ENCODE measurements at places on chromosomes 12 and 14.

DNA sequence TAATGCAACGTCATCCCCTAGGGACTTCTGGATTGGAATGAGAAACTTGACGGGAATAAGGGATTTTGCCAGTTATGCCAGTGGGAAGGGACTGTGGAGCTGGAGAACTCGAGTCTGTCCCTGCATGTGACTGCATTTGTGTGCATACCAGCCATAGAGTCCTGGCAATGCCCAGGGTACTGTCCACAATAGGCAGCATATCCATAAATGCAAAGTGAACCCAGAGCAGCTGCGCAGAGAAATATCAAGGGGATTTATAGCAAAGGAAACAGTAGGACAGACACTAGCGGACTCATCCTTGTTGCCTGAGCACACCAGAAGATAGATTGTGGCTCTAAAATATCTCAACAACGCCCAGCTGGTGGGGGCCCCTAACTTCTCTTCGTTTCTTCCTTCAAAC, 247.1 kb upstream of the SRRM4 start:
- no peak for DNase-seq

GRCh38 chr14:64736271-64737169, 32.3 kb downstream of the PLEKHG3 start:
- no peak for DNase-seq

DNA sequence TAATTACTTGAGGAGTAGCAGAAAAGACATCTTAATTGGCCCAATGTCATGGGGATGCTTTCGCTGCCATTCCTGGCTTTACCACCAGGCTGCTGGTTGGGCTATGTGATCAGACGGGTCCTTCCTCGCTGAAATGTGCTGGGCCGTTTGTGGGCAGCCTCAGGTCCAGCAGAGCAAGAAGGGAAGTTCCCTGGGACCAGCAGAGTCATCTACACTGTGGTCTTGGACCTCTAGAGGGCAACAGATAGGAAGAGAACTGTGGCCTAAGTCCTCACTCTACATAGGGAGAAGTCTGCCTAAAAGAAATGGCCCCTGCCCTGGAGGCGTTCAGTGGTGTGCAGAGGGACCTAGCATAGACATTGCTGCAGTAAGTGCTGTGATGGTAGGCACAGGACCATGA, 10.9 kb downstream of the EVL start:
- peak; percentile 87 for DNase-seq

DNA sequence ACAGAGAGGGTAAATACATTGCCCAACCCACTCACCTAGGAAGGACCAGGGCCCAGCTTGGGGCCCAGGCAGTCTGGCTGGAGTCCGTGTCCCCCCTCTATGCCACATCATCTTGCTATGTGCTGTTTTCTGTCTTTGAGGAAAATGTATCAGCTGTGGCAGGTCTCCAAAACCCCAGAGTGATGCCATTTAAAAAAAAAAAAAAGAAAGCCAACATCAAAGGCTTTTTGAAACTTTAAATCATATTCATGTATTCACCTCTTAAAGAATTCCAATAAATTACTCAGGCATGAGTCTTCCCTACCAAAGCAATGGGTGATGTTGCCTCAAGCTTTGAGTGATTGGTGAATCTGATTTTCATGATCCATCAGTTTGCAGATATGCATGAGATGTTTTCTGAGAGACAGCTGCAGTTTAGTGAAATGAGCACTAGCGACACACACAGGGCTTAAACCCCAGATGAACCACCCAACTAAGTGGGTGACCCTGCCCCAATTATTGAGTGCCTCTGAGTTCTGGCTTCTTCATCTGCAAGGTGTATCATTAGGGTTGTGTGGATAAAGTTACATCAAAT, 6.1 kb downstream of the KRT81 start:
- no peak for DNase-seq

DNA sequence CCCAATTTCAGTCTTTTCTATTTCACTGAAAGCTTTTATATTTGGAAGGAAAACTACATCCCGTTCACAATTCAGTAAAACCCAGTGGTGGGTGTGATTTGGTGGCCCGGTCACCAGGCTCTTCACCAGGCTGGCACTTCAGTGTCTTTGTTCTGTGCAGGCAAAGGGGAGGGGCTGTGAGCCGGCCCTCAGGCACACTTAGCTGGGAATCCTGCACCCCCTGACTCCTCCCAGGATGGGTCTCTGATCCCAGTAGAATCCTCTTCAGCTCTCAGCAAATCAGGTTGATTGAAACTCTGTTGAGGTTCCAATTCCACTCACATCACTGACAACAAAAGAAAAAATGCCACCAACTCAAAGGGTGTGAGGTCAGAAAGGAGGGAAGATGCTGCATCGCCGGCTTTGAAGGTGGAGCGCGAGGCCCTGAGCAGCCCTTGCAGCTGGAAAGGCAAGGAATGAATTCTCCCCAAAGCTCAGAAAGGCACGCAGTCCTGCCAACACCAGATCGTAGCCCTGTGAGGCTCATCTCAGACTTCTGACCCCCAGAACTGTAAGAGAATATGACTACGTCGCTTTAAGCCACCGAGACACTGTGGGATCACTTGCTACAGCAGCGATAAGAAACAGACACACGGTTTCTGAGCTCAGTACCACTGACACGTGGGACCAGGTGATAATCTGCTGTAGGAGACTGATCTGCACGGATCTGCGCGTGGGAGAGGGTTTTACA, 166.6 kb downstream of the PIWIL1 start:
- no peak for DNase-seq

DNA sequence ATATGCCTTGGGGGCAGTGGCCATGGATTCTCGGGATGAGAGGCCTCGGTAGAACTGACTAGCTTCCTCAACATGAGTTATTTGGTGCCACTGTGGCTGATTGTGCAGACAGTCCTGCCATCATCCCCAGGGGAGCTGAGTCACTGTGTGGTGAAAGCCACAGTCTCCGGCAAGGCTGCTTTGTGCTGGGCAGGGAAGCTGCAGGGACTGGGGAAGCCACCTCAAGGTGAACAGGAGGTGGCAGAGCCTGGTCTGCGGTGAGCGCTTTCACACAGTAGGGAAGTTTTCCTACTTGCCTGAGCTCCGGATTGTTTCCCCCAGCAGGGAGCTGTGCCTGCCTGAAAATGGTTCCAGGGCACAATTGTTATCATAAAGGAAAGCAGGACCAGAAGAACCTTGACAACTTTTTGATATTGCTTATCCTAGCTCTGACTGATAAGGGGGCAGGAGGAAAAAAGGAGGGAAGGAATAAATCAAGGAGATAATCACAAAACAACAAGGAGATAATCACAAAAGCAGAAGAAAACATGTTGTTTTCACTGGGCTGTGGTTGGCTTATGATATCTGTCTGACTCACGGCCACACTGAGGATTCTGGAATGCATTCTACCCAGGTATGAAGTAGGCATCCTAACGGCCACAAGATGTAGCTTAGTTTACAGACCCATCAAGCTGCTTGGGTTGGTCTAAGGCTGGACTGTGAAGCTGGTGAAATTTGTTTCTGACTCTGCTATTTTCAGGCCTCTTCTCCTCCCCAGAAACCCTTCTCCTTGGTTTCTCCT, 32.2 kb upstream of the GNG2 start:
- peak; percentile 88 for DNase-seq

DNA sequence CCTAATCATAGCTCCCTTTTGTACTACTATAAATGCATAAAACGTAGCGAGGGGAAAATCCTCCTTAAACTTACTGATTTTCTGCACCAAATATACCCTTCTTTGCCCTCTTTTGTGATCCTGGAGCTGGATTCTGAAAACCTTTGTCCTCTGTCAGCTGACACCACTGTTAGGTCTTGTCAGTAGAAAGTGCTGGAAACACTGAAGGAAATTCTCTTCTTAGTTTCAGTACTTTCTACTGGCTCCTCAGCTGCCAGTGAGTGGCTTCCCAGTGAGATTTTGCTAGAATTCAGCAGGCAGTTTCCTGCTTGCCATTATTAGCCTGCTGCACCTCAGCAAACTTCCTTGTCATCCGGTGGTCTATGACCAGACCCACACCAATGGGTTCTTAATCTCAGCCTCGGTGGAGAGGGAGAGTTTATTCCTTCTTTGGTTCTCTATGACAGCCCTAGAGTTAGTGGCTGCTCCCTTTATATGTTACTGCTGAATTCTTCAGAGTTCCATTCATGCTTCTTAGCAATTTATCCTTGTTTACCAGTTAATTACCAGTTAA, 476.2 kb downstream of the FSCB start:
- no peak for DNase-seq

DNA sequence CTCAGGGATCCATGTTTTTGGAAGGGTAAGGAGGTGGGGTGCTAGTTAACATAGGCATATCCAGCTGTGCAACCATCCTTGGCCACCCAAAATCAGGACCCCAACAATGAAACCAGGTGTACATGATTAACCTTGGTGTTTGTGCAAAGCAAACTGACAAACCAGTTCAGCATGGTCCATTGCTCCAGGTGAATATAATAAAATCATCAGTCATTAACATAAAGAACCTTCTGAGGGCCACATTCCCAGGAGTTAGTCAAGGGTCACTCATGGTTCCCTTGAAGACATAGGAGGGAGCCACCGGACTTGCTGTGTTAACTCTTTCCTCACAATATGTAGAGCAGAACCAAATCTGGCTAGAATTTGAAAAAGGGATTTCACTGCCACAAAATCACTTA, 17.8 kb downstream of the SLC38A2 start:
- no peak for DNase-seq

GRCh38 chr14:67599698-67600561, at the start of gene PIGH:
TSS of gene PIGH (minus strand) at chr14:67600268. CDS start at chr14:67600203, 65 bp downstream.
- DNase-seq: peak; percentile 94

- no peak for DNase-seq
Measured at GRCh38 chr14:69260861-69261564, 1.1 kb downstream of the GALNT16 start.

DNA sequence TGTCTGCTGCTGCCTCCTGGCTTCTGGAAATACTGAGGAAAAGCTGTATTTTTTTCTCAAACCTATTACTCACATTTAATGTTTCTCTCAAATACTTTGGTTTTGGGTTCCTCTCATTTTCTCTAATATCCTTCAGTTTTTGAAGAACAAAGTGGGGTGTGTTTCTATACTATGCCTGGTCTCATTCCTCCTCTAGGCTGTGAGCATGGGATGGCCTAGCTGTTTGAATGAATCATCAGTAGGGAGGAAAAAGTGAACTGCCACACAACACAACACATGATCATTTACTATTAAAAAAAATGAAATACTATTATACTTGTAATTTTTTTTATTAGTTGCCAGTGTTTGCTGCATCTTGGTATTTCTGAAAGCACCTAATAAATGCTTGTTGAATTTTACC, 11.3 kb upstream of the SMCO3 start:
- no peak for DNase-seq

DNA sequence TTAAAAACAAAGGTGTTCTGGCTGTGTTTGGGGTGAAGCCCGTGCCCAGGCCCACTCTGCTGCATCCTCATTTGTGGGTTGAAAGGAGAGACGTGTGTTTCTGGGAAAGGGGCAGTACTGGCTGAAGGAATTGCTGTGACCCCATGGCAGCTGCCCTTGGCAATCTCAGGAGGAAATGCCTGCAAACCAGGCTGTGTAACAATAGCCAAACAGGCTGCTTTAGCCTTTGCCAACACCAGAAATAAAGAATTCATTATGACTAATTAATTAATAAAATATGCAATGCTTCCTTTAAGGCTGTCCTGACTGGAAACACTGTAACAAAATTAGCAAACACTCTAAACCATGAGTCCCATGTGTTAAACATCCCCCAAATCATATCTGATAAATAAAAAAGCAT, 53.0 kb upstream of the KRR1 start:
- DNase-seq: no peak

DNA sequence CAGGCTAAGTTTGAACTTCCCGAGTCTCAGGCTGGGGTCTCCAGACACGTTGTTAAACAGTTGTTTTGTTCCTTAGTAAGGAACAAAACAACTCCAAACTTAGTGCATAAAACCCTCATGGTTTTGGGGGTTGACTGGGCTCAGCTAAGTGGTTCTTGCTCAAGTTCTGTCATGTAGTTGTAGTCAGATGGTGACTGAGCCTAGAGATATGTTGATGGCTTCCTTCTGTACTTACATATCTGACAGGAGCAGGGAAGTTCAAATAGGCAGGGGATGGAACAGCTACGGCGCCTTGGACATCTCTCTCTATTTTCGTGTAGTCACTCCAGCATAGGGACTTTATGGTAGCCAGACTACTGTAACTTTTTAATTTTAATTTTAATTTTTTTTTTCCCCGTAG, 45.7 kb downstream of the SPATS2 start:
- DNase-seq: no peak

DNA sequence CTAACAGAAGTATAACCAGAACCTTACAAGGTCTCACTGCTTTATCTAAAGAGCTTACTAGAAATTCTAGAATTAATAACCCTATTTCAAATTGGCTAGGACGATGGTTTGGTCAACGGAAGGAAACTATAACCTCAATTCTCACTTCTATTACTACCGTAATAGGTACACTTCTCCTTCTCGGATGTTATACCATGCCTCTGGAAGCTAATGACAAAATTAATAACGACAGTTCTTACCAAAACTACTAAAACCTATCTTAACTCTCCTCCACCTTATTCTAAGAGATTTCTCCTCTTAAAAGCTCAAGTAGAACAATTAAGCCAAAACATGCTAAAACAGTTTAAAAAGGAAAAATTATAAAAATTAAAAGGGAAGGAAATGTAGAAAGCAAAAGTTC, 23.7 kb upstream of the UBC start:
- DNase-seq: no peak

DNA sequence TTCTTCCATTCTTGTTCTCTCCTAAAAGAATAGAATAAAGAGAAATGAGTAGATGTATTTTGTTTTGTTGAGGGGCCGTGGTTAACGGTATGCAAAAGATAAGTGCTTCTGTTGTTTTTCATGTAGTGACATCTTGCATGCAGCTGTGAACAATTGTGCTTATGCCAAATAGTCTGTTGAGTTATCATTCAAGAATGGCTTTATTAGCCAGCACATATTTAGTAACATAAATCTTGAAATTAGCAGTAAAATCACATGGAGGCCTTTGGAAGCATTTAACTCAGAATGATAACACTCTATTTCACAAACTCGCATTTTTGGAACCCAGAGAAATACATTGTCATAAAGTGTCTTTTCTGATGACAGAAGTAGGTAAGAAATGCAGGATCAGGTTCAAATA, 1772.0 kb upstream of the FLRT2 start:
- DNase-seq: no peak

DNA sequence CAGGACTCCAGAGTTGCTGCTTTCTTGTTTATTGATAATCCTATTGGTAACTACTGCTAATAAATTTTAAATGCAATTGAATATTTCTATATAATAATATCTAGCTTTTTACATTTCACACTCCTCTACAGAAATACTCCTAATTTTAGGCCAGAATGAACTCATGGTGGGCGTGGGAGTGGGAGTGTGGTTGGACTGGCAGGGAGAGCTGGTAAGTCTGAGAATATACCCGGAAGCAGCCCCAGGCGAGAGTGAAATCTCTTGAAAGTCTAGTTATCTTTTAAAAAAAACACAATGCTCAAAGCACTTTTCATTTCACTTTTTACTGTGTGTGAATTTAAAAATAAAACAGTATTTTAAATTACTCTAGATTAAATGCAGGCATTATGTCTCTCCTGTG, 4.7 kb downstream of the TMEM263 start:
- no peak for DNase-seq

GRCh38 chr14:53127151-53127550, 26.0 kb downstream of the DDHD1 start:
- DNase-seq: no peak

GRCh38 chr12:41045509-41045908, 142.6 kb upstream of the PDZRN4 start:
- DNase-seq: no peak

GRCh38 chr12:124565656-124566160, 1.7 kb downstream of the NCOR2 start:
- DNase-seq: no peak
